Esophagus squamous epithelium (tissue), 5 donors: ENCODE measurements at places on chromosomes 16 and 17.

GRCh38 chr16:58001781-58002415, 691 bp downstream of the USB1 start:
- DNase-seq: no peak

DNA sequence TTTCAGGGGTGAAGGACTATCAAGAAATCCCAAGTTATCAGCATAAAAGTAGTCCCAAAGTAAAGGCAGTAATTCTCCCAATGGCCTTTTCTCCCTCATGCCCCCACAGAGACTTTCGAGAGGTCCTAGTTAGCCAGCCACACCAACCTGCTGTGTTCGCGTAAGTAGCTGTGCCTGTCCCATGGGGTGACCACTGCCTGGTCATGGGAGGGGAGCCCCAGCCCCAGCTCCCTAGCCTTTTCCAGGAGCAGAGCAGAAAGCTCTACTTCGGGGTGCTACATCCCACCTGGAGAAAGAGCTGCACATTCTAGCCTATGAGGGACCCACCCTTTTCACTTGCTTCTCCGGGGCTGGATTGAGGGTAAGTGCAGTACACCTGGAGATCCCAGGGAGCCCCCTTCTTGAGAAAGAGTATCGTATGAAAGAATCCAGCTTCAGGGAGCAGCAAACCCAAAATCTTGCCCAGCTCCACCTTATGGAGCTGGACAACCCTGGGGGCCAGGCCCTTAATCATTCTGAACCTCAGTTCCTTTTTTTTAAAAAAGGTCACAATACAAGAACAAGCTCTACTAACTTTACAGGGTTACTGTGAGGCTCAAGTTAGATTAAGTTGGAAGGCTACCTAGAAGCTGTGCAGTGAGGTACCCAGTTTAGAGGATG, 8.6 kb upstream of the SOST start:
- no peak for DNase-seq

DNA sequence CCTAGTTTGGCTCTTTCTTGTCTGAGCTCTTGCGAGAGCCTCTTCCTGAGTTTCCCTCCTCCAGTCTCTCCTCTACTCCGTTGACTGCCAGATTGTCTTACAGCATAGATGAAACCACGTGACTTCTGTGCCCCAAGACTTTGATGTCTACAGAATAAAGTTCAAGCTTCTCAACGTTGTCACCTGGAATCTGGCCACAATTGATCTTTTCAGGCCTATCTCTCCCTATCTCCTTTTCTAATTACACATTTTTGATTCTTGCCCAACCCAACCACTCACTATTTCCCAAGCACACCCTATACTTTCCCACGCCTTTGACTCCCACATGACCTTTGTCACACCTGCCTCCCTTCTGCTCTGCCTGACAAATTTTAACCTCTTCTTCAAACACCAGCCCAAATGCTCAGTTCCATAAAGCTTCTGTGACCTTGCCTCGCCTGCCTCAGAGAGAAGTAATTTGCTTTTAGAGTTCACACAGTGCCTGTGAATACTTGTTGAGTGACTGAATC, 52.4 kb upstream of the PMFBP1 start:
- no peak for DNase-seq

GRCh38 chr17:69058165-69058564, 2.6 kb downstream of the ABCA9 start:
- no peak for DNase-seq

DNA sequence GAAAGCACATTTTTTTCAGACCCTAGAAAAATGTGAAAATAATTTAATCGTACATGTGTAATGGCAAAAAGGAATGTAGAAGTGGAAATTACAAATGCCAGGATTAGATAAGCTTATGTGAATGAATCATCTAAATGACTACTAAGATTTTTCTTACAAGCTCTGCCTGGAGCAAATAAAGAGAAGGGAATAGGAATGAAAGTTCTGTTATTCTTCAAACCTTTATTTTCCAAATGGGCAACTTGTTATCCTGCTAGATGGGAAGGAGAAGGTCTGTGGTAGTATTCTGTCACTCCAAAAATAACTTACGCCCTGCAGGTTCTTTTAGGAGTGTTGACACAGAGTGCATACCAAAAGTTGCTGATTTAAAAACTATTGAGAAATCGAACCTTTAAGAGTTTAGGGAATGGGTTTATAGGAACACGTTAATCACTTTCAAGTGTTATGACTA, 9.7 kb downstream of the CTCF start:
- no peak for DNase-seq

GRCh38 chr17:6355196-6355595, 79.7 kb downstream of the AIPL1 start:
- DNase-seq: no peak

- DNase-seq: no peak
Measured at GRCh38 chr16:83532634-83533033, 275.1 kb upstream of the HSBP1 start.

GRCh38 chr17:79981661-79982101, 54.0 kb downstream of the TBC1D16 start:
- DNase-seq: no peak

GRCh38 chr16:59535298-59535697, 801.2 kb upstream of the GOT2 start:
- no peak for DNase-seq

DNA sequence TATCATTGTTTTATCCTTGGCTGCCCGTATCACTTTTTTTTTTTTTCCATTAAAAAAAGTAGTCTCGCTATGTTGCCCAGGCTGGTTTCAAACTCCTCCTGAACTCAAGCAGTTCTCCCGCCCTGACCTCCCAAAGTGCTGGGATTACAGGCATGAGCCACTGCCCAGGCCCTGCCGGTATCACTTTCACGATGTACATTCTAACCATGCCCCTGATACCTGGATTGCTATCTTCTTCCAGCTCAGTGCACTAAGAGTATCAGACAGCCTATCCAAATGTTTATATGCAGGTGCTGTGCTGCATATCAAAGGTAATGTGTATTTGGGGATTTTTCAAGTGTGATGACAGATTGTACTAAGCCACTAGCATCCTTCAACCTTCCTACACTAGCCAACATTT, 14.2 kb downstream of the MOSMO start:
- DNase-seq: no peak

DNA sequence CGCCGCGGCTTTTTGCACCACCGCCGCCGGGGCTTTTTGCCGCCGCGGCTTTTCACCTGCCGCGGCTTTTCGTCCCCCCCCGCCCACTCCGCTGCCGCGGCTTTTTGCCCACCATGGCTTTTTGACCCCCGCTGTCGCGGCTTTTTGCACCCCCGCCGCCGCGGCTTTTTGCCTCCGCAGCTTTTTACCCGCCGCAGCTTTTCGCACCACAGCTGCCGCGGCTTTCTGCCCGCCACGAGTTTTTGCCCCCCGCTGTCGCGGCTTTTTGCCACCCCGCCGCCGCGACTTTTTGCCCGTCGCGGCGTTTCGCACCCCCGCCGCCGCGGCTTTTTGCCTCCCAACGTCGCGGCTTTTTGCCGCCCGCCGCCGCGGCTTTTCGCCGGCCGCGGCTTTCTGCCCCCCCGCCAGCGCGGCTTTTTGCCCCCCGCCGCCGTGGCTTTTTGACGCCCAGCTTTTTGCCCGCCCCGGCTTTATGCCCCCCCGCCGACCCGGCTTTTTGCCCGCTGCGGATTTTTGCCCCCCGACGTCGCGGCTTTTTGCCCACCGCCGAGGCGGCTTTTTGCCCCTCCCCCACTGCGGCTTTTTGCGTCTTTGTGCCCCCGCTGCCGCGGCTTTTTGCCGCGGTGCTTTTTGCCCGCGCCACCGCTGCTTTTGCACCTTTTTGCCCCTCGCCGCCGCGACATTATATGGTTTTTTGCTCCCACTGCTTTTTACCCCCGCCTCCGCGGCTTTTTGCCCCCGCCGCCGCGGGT, 1343.6 kb downstream of the TP53TG3F start:
- no peak for DNase-seq
